ENCODE measurements at places on chromosomes 3 and 15.

DNA sequence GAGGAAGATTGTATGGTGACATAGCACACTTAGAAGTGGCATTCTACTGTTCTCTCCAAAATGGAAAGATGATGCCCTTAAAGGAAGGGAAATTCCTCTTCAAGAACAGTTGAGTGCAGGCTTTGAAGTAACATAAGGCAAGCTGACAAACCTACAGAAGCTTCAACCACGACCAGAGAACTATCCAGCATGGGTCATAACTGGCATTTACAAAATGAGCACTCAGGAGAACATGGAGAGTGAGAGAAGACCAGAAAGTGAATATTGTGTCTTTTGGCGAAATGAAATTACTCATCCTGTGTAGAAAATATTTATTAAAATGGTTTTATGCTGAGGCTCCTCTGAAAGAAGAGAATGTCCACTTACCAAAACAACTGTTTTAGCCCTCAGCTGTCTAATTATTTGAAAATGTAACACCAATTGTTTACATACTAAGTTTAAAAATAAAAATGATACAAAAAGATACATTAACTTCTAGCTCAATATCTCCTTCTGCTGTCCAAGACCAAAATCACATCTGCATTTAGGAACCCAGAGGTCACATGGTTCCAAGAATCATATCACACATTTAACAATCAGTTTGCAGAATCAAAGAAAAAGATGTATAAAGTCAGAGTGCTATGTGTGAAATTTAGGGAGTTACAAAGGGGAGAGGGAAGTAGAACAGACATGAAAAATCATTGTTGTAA lies 216.9 kb downstream of the ATP8B4 start:
- no peak for DNase-seq

DNA sequence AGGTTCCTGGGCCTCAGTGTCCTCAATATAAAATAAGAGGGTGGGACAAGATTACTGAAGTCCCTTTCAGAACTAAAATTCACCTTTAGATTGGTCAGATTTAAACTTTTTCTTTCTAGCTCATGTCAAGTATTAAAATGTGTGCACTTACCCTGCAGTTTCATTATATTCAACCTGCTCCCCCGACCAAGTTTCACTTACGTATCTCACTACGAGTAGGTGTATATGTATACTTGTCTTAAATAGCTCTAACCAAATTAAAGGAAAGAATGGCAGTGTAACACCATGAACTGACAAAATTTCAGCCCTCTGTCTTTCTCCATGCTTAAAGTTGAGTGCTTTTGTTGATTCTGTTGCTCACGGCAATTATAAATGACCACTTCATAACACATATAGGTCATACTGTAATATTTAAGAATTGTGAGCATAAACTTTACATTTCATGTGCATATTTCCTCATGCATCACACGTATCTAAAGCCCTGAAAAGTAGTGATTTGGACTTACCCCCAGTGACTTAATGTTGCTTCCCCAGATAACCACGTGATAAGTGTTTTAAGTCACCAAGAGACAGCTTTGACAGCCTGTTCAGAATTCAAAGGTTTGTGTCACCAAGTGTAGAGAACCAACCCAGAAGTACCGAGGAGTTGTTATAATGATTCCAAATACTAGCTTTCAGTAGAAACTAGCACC lies 70.0 kb downstream of the PGPEP1L start:
- DNase-seq: no peak

DNA sequence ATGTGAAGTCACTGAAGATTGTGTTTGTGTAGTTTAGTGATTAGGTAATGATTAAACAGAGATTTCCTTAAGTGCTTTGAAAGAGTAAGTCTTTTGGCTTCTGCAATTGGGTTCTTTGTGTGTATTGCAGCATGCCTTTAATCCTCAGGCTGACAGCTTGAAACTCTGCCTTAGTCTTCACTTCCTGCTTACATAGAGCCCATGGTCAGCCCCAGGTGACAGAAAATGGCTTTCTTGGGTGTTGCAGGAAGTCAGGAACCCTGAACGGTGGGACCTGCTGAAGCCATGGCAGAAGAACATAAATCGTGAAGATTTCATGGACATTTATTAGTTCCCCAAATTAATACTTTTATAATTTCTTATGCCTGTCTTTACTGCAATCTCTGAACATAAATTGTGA lies 61.3 kb downstream of the KBTBD8 start:
- no peak for DNase-seq

DNA sequence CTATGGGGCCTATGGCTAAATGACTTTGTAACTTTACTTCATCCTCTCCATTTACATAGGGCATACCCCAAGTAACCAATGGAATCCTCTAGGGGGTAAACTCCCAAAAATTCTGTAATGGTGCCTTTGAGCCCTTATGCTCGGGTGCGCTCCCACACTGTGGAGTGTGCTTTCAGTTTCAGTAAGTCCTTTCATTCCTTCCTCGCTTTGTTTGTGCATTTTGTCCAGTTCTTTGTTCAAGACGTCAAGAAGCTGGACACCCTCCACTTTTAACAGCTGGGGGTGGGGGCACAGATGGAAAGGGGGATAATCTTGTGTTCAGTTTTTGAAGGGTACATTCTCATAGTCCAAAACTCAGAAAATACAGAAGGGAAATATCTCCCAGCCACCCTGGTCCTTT lies 84.4 kb upstream of the C2CD4B start:
- DNase-seq: no peak

- no peak for DNase-seq
These were observed 144.9 kb upstream of the PLAAT1 start for GRCh38 chr3:193096076-193096475.

DNA sequence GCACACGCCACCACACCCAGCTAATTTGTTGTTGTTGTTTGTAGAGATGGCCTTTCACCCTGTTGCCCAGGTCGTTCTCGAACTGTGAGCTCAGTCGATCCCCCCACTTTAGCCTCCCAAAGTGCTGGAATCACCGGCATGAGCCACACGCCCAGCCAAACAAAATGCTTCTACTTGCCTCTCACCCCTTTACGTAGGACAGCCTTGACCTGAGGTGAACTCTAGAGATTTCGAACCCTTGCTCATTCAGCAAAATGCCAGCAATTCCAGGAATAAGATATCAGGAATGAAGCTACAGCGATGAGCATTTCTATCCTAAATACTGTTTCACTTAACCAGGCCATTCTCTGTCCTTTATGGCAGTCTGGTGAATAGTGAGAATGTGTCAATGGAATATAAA lies 135.0 kb downstream of the LRRK1 start:
- DNase-seq: no peak

DNA sequence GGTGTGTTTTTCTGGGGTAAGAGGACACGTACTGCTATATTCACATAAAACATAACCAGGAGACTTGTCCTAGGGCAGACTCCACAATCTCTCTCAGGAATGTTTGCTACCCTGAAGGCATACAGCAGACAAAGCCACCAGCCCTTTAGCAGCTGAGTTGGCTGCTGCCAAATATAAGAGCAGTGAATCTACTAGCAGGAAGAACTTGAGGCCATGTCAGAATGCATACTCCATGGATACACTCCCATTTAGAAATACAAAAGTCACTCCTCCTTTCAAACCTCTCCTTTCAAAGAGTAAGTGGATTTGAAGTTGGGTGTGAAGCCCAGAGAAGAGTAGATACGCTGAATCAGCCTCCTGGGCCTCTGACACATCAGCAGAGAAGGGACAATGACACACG lies 94.1 kb downstream of the CADPS start:
- no peak for DNase-seq

GRCh38 chr3:155079468-155079745 lies 712 bp upstream of the MME start:
- no peak for DNase-seq

- DNase-seq: no peak
These were observed at the start of gene ATP13A5 for GRCh38 chr3:193378706-193379105. ATP13A5 (minus strand) TSS chr3:193378753; CDS start chr3:193378725, 28 bp downstream.

GRCh38 chr15:90839187-90840071 lies 29.0 kb upstream of the FURIN start:
- DNase-seq: no peak

DNA sequence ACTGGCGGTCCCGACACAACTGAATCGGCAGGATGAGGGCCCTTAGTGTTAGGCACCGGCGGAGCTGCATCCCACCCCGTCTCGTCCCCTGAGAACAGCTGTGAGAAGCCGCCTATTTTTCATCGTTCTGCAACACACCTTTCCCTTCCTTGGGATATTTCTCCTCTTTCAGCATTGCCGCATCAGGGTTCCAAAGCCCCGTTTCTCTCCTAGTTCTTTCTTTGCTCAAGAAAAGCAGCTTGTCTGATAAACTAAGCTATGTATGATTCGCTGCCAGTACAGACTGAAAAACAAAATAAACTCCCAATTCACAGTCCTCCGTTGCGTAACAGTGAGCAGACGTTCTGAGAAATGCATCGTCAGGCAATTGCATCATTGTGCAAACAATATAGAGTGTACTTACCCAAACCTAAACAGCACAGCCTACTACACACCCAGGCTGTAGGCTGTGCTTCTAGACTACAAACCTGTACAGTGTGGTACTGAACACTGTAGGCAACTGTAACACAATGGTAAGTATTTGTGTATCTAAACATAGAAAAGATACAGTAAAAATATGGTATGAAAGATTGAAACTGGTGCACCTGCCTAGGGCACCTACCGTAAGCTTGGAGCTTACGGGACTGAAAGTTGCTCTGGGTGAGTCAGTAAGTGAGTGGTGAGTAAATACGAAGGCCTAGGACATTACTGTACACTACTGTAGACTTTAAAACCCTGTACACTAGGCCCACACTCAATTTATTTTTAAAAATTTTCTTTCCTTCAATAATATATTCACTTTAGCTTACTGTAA lies 8.9 kb upstream of the ADAMTS17 start:
- no peak for DNase-seq

- DNase-seq: no peak
These were observed 15.8 kb downstream of the RUVBL1 start for GRCh38 chr3:128107834-128108233.

DNA sequence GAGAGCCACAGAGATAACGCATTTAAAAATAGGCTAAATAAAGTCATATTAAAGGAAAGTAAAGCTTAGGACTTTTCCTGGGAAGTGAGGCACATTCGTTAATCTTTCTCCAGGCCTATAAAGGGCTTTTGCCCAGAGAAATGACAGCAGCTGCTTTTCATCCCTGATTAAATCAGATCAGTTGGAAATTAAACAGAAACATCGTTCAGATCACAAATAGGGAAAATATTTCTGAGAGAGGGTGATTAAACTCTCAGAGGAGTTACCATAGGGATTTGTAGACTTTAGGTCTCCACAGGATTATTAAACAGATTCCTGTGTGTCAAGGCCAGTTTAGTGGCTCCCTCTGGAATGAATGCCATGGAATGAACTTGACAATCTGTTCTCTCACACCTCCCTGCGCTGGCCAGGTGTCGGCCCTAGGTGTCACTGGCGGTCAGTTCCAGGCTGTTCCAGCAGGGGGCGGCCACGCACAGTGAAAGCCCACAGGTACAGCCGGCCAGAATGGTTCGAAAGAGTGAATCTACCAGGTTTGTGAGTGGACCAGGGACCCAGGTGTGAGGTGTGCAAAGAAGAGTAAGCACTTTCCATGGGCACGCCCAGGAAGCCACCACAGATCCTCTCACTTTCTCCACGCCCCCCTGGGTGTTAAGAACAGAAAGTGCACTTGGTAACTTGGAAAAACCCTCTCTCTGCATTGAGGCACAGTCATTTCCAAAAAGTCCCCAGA lies 253.0 kb upstream of the RASGRP1 start:
- DNase-seq: peak; percentile 41

DNA sequence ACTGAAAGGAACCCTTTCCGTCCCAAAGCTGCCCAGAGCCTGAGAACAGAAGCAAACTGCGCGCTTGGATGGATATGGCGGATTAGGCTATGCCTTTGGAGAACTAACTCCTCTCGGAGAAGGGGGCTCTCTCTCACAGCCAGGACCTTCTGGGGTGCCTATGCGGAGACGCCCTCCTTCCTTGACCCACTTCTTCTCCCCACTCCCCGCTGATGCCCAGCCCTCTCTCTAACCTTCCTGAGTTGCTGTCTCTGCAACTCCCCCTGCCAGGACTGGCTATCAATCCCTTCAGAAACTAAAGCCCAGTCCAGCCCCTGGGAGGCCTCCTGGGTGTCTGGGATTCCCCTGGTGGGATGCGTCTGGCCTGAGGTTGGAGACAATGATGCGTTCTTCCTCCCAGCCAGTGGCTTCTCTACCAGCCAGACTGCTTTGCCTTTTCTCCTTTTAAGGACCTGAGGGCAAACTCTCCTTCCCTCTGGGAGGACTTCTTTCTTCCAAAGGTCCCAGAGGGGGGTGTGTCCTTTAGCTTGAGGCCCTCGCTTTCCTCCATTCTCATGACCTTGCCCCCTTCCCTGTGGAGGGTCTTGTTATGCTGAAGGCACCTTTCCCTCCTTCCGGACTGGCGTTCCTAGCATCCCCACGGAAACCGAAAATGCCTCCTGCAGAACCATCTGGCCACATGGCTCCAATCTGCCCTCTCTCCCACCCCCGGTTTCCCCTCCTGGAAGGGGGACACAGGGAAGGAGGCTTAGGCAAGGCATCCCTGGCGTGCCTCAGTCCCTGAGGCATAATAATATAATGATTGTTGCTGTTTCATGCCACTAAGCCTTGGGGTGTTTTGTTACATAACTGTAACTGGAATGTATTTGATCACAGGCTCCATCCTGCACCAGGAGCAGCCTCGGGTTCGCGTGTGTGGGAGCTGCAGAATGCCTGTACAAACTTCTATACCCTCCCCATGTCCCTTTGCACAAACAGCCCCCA lies 63.4 kb upstream of the C15orf39 start:
- DNase-seq: no peak

DNA sequence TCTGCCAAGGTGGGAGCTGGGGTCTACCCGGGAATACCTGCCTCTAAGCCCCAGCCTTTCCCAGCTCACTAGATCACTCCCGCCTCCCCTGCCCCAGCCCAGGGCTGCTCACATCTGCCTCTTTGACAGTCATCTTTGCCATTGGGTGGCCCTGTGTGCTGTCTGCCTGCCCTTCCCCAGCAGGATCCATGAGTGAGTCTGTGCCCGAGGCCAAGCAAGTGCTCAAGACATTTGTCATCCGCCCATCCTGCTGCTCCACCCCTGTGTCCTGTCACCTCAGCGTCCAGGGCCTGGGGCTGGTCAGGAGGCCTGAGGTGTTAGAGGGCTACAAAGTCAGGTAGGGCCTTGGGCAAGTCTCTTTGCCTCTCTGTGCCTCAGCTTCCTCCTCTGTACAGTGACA lies 89.4 kb downstream of the LSM3 start:
- no peak for DNase-seq

GRCh38 chr3:42790714-42791229 lies 13.5 kb downstream of the HIGD1A start:
- no peak for DNase-seq

DNA sequence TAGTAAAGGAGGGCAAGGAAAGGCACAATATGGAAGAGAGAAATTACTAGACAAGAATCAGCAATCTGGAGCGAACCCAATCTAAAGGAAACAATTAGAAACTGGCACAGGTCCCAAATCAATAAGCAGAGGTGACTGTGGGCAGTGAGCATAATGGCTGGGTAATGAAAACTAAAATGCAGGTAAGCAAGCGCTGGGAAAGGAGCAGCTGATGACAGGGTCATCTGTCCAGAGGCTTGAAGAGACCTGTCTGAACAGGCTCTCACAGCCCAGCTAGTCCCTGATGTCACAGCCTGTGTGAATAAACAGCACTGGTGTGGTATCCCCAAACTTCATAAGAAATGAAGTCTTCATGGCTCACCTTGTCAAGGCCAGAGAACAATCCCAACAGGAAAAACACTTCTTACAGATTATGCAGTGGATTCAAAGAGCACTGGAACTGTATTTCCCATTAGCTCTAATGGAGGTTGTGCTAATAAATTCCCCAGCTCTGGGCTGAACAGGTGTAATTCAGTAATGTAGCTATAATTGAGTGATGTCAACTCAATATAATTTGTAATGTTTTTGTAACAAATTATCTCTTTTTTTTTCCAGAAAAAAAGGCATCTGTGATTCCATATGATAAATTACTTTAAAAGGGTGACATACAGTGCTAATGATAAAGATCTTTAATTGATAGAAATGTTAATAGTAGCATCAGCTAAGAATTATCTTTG lies 197.3 kb downstream of the FHIT start:
- no peak for DNase-seq
